ENCODE measurements at places on chromosomes 7 and 10.

DNA sequence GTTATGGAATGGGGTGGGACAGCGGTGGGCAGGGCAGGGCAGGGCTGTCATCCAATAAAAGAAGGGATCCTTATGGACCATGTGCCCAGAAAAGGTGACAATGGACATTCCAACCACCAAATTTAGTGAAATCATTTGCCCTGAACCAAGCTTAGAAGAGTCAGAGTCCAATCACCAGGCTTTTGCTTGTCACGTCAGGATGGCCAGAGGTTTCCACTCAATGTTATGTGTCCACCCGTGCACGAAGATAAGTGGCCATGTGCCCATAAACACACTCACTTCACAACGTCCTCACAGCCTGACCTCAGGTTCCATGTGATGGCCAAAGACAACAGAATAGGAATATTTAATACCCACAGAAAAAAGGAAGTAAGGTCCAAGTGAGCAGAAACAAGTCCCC lies 36.6 kb upstream of the PLPP4 start:
- no peak for DNase-seq

- DNase-seq: no peak
Measured at GRCh38 chr10:120328647-120329046, 128.4 kb upstream of the PLPP4 start.

DNA sequence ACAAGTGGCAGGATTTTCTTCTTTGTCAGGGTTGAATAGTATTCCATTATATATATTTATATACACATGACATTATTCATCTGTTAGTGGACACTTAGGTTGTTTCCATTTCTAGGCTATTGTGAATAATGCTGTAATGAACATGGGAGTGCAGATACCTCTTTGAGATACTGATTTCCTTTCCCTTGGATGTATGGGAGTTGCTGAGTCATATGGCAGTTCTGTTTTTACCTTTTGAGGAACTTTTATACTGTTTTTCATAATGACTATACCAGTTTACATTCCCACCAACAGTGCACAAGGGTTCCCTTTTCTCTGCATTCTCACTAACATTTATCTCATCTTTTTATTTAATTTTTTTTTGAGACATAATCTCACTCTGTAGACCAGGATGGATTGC lies 1.8 kb upstream of the CLCN1 start:
- no peak for DNase-seq

- DNase-seq: no peak
Measured at GRCh38 chr10:68237173-68237572, 5.3 kb upstream of the ATOH7 start.

DNA sequence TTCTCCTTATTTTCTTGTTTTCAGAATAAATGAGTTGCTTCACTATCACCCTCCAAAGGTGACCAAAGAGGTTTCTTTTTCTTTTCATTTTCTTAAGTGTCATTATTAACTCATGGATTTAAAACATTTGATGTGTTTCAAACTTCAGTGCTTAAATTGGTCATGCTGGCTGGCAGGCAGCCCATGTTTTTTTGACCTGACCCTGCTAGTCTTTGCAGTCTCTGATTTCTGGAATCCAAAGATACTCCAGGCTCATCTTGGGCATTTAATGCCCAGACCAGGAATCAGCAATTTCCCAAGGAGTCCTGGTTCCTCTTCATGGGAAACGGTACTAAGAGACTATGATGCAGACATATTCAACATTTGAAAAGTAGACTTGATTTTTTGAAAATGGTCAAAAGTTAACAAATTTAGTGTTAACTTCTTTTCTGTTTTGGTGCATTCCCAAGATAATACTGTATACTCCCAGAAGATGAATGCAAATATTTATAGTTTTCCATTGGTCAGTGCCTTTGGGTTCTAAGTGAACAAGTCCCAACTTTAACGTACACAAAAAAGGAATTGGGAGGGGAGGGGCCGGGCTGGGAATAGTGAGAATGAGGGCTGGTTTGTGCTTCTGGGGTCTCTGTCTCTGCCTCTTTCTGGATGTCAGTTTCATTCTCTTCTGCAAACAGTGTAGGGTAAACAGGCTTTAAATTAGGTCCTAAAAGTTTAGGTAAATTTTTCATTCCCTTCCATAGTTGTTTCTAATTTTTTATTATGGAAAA lies 19.8 kb downstream of the NUB1 start:
- DNase-seq: no peak

GRCh38 chr7:30880941-30881340 lies 30.7 kb upstream of the AQP1 start:
- DNase-seq: no peak

GRCh38 chr7:26658389-26659084 lies 205.9 kb downstream of the SKAP2 start:
- peak; percentile 82 for DNase-seq

- no peak for DNase-seq
Measured at GRCh38 chr7:158973941-158974785, 117.8 kb downstream of the DYNC2I1 start.
